ENCODE measurements at places on chromosomes 5 and 9. TPM values are rescaled to one million over a fixed set of nuclear protein-coding genes. Genes with fewer than 3 reads are reported as not detected.
A peak's percentile ranks its signal among the peaks of the same experiment; 100 is the strongest.

DNA sequence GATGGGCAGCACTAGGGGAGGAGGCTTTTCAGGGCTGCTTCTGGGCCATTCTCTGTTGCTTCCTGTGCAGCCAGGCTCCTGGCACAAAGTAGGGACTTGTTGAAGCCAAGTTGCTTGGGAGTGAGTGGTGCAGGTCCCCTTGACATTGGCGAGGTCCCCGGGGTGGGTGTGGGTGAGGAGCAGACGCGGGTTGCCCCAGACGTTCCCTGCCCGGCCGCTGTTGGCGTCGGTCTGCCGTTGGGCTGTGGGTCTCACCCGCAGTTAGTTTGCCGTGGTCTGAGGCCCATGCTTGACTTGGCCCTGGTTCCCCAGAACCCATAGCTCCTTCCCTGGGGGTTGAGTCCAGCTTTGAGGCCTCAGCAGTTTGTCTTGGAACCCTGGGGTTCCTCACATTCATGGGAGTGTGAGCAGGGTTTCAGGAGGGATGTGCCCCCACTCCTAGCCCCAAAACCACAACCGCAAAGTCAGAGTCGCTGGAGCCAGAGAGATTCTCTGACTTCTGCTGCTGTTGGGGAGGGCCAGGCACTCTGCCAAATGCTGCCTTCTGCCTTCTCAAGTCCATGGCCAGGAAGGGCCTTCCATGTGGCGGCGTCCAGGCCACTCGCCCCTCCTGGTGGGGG, 77.5 kb downstream of the RXRA start:
- peak; percentile 91 for DNase-seq

DNA sequence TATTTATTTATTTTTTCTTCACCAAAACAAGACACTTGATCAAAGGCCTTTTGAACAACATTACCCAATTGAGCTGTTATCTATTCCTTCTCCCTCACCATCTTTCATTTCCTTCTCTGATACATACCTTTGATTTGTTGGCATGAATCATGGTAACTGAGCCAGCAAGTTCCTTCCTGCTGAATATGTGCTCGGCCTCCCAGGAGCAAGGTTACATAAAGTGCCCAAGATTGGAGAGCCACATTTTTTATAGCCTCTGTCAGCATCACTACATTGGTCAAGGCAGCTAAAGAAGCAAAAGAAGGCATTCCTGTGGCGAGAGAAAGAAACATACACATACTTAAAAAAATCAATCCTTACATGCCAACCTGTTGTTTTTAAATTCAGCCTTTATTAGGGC, 369.6 kb downstream of the CYLC2 start:
- DNase-seq, result peak; percentile 88

GRCh38 chr5:60024104-60024503, 130.6 kb upstream of the PDE4D start:
- DNase-seq, result no peak

The RAI14 gene
- 66.0 TPM for total RNA-seq

DNA sequence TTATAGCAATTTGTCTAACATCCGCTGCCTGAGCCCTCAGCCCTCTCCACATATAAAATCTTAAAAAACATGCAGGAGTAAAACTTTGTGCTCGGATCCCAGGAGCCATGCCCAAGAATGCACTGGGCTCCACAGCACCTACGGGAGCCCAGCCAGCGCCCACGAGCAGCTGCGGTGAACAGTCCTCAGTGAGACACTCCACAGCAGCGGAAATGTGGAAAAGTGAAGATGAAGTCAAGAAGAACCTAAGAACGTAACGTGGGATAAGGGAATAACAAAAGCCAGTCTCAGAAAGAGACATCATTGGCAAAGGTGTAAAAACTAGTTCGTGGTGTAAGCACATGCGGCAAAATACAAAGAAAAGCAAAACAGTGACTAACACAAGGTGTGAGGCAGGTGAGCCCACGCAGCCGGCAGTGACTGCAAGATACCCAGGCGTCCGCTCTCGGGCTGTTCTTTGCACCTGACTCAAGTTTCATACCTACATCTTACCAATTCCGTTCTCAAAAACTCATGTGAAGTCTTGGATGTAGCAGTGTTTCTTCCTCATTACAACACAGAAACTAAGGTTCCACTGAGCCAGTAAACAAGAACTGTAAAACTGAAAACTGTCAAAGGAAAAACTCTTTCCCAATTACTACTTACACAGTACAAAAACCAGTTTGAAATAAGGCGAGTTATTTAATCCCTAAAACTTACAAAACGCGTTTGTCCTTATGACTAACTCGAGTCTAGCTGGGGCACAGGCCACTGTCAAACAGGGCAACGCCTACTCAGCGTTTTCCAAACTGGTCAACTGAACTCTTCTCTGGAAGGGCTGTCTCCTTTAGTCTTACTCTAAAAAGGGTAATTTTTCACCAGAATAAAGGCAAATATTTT, 1.7 kb downstream of the CAMSAP1 start:
- DNase-seq, result peak; percentile 46

The SPATA31D4 gene
- not detected for total RNA-seq

DNA sequence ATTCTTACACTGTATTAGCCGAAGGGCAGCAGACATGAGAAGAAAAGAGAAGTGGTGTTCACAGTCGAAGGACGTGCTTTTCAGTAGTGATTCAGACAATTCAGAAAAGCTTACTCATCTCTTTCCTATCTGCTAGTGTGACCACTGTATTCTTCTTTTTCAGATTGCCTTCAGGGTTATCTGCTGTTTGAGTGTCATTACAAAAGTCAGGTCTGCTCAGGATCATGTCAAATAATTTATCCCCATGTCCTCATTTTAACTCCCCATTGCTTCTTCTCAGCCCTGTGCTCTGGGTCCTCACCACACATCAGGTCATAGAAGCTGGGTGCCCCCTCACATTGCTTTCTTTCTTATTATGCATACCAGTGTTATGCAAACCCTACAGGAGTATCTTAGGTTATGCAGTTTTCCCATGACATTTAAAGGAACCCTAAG, 394.0 kb downstream of the CETN3 start:
- peak; percentile 48 for DNase-seq

GRCh38 chr9:24464319-24464951, 81.3 kb downstream of the IZUMO3 start:
- DNase-seq, result peak; percentile 65

- no peak for DNase-seq
Observed at GRCh38 chr5:117863586-117864296, 1124.6 kb downstream of the DTWD2 start.

GRCh38 chr9:96169901-96170300, 132.1 kb downstream of the HSD17B3 start:
- no peak for DNase-seq

DNA sequence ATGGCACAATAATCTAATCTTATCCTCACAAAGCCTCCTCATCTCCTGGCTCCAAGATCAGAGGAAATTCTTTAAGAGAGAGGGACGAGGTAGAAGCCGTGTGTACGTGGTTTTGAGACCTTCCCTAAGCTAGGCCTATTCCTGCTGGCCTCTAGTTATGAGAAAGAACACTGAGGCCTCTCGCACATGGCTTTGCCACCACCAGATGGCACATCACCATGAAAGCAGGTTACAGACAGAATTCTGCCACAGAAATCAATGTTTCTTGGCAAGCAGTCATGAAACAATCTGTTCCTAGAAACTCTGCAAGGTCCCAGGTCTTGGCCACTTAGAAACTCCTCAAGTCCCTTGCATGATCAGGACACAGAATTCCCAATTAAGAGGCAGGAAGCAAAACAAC, 268.2 kb upstream of the TAS2R1 start:
- DNase-seq, result peak; percentile 40

The SPARC gene
- 3,811 TPM for total RNA-seq

DNA sequence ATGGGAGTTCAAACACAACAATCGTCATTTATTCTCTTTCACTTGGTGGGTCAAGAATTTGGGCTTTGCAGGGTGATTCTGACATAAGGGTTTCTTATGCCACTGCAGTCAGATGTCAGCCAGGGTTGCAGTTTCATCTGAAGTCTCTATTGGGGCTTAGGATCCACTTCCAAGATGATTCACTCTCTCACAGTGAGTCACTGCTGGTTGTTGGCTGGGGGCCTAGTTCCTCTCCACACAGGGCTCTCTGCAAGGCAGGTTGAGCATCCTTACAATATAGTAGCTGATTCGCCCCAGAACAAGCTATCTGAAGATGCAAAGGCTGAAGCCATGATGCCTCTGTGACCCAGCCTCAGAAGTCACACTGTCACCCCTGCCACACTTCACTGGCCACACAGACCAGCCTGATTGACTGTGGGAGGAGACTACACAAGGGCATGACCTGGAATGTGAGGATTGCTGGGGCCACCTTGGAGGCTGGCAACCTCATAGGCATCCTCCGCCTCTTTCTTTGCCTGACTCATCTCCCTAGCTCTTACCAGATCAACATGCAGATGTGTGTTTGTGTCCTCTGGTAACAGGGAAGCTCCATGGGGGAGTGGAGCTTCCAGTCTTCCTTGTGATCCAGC, 4.5 kb upstream of the CARD19 start:
- DNase-seq, result peak; percentile 68

DNA sequence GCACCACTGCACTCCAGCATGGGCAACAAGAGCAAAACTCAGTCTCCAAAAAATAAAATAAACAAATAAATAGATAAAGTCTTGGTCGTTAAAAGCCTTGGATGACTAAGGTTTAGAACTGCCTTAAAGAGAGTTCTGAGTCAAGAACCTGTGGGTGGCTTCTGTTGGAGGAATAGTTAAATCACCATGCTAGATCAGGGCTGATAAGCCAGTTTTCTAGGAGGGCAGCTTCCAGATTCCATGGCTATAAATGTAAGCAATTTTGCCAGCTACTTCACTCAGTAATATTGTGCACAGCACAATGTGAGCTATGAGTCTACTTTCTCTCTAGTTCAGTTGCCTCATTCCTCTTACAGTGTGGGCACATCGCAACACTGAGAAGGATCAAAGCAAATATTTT, 242.1 kb upstream of the NUDT12 start:
- peak; percentile 94 for DNase-seq

- peak; percentile 97 for DNase-seq
Observed at GRCh38 chr5:36151434-36152323, at the start of the genes LMBRD2 and SKP2. TSS of gene LMBRD2 (minus strand) at chr5:36151887. CDS start at chr5:36143349, 8,538 bp downstream. TSS of gene SKP2 (plus strand) at chr5:36152111. CDS start at chr5:36152263, 152 bp downstream.

- DNase-seq, result no peak
Observed at GRCh38 chr5:93967923-93968322, 226.5 kb upstream of the POU5F2 start.

DNA sequence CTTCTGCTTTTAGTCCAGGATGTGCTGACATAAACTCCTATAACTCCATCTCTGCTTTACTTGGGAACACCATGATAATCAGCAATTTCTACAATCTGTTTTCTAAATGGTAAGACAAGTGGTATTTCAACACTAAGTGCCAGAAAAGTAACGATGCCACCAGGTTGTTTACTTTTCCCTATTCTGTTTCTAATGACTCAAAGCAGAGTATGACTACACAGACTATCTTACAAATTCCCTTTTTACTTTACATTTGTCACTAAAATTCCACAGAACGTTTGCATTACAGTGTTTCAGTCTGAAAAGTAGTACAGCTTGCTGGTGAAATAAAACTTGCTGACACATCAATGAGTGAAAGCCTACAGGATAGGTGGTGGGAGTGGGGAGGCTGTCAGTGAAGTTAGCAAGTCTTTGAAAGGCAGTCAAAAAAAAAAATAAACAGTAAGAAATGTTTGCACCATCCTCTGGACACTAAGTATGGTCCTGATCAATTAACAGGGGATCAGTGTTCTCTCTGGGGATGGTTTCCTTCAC, 186.5 kb downstream of the LURAP1L start:
- DNase-seq, result no peak

- no peak for DNase-seq
Observed at GRCh38 chr5:13027874-13028273, 916.6 kb downstream of the DNAH5 start.

DNA sequence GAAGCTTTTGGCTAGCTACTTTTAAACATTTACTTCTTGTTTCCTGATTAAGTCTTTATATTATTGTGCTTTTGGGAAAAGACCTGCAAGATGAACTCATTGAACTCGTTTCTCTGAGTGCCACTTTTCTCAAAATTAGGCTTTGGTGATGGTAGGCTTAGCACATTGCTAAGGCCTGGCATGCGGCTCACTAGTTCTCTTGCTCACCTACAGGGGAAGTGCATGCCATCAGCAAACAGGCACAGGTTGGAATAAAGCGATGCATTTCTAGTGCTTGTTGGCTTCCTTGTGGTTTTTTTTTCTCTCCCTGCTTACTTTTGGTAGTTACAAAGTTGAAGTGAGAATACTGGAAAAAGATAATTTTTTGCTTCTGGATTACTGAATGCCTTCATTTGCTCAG, 41.4 kb downstream of the TLE4 start:
- no peak for DNase-seq

DNA sequence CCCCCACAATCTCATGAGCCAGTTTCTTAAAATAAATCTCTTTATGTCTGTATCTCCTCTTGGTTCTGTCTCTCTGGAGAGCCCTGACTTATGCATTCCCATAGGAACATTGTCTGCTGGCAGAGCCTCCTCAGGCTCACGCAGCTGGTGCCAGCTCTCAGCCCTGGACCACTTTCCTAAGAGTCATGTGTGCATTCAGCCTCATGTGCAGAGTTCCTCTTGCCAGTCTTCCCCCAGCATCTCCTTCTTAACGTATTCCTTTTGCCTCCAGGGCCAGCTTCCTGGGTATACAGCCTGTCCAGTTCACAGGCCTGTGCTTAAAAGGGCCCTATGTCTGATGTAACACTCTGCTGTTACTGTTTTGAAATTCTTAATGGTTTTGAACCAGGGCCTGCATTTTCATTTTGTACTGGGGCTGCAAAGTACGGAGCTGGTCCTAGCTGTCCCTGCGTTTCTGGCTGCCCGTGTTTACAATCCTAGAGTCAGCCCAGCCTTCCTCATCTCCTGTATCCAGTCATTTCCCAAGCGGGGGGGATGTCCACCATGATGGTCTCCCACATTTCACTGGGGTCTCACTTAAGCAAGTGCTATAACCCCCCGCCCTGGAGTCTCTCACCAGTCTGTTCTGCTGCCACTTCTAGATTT, 18.1 kb downstream of the ANKRD33B start:
- DNase-seq, result no peak

- peak; percentile 78 for DNase-seq
Observed at GRCh38 chr5:109690975-109691574, 1.3 kb downstream of the MAN2A1 start.

GRCh38 chr5:165834891-165835290, 2329.5 kb downstream of the MAT2B start:
- no peak for DNase-seq

DNA sequence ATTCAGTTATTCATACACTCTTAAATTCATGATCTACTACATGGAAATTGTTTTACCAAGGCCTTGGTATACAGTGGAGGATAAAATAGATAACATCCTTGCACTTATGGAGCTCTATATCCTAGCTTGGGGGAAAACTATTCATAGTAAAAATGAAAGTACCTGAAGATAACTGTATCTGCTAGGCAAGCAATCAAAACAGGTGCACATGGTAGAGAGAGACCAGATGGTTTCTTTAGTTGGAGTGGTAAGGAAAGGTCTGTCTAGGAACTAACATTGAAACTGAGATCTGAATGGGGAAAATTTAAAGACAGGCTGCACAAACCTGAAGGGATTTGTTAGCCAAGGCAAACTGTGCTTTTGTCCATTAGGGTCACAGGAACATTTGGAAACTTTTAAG, 11.1 kb upstream of the SLCO4C1 start:
- DNase-seq, result no peak

The PROB1 gene
- total RNA-seq, result 0.17 TPM

Data from A172 (cell line).